Right renal cortex interstitium (tissue), 3 donors: ENCODE measurements at places on chromosomes 11 and 22. TPM values are rescaled to one million over a fixed set of nuclear protein-coding genes. Genes with fewer than 3 reads are reported as not detected.

OR8G1 gene
- polyA plus RNA-seq, result not detected

OR51E2 gene
- 0.52 TPM for polyA plus RNA-seq

DNA sequence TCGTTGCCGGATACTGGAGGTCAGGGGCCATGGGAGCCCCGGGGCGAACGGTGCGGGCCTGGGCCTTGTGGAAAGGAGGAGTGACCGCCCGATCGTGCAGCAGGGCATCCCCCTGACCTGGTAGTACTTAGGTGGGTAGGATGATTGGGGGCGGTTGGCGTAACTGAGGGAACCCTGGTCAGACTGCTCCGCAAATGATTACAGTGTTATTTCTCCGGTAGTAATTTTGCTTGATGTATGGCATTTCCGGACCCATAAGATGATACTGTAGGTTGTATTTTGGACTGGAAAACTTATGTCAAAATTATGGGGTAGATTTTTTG, 762 bp downstream of the MTMR3 start:
- no peak for DNase-seq

GRCh38 chr11:69791276-69792180, 16.4 kb upstream of the FGF4 start:
- no peak for DNase-seq

DNA sequence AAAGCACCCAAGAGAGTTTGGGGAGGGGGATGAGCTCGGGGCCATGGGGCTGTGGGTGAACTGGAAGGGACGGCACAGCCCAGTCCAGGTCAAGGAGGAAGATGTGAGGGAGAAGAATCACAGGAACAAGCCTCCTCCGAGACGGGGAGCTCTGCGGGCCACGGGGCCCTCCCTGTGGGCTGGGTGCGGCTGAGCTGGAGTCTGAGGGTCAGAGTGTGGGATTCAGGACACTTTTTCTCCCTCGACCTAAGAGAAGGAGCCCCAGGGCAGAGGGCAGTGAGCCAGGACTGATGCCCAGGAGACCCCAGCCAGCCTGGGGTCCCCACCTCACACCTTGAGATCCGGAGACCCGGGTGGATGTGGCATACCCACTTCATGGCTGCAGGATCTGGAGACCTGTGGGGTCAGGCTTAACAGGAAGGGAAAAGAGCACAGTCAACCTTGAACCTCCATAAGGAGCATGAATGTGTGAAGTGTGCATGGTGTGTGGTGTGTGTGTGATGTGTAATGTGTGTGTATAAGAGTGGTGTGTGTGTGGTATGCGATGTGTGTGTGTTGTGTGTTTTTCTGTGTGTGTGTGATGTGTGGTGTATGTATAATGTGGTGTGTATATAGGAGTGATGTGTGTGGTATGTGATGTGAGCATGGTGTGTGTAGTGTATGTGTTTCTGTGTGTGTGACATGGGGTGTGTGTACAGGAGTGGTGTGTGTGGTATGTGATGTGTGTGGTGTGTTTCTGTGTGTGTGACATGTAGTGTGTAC, 504.6 kb downstream of the BRD1 start:
- no peak for DNase-seq

CLDN5 gene
- polyA plus RNA-seq, result 24.5 TPM

MEN1 gene
- 33.6 TPM for polyA plus RNA-seq

- DNase-seq, result no peak
These were observed 41.1 kb downstream of the GRAMD4 start for GRCh38 chr22:46661221-46661851.

DNA sequence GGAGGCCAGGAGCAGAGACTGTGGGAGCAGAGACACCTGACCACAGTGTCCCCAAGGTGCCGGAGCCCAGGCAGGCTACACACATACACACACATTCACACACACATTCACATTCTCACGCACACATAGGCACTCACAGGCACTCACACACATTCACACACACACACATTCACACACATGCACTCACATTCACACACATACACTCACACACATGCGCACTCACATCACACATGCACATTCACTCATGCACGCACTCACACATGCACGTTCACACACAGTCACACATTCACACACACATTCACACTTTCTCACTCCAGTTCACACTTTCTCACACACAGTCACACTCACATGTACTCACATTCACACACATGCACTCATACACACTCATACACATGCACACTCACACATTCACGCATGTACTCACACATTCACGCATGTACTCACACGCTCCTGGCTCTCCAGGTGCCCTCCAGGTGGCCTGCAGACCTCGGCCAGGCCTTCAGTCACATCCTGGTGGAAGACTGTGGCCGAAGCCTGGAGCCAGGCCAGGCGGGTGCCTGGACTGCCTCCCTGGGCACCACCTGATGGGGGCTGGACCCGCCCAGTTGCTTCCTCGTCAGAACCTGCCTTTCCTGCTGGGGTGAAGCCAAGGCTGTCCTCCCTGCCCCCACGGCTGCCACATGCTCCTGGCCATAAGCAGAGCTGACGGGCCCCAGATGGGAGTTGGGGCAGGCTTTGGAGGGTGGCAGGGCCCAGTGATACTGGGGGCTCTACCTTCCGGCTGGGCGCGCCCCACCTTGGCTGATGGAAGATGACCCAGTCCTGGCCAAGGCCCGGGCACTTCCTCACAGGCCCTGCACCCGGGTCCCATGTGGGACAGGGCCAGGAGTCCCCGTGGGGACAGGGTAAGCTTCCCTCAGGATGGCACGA, 89.5 kb downstream of the WNT7B start:
- DNase-seq, result no peak

DNA sequence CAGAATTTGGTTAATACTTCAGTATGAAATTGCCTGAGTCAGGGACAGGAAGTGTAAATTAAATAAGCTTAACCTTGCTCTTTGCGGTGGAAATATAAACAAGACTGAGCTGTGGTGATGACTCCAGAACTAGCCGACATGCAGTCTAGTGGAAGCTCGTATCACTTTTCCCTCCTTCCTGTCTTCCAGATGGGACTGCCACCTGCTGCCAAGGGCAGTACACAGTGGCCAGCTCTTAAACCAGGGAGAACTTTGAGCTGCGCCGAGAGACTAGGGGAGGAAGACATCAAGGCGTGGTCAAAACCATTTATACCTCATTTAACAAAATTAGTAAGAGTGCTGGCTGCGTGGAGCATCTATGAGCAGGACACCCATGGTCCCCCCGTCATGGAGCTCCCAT, 31.3 kb upstream of the CTTN start:
- no peak for DNase-seq

DNA sequence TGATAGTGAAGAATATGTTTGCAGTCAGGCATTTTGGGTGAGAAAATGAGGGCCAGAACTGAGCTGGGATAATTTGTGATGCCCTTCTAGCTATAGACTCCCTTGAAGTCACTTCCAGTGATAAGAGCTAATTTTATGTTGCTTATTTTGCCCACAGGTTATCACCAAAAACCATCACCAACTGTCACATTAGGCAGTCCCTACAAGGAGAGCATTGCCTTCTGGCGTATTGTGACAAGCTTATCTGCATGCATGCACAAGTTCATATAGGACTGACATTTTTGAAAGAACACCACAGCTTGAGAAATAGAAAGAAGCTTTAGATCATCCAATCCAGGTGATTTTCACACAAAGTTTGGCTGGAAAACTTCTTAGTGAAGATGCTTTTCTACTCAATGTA, 735.3 kb upstream of the RAG2 start:
- DNase-seq, result no peak

DNA sequence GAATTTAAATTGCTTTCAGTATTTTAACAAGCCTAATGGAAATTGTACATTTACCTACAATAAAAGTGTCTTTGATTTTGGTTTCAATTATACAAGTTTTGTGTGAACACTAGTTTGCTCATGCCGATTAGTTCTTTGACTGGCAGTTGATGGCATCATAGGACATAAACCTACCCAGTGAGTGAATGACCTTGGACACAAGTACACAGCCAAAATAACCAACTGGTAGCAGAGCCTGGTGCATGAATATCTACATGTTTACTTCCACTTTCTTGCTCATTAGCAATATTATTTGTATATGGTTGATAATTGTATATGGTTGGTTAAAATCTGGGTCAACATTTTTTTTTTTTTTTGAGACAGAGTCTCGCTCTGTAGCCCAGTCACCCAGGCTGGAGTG, 37.8 kb downstream of the STIM1 start:
- DNase-seq, result no peak

DNA sequence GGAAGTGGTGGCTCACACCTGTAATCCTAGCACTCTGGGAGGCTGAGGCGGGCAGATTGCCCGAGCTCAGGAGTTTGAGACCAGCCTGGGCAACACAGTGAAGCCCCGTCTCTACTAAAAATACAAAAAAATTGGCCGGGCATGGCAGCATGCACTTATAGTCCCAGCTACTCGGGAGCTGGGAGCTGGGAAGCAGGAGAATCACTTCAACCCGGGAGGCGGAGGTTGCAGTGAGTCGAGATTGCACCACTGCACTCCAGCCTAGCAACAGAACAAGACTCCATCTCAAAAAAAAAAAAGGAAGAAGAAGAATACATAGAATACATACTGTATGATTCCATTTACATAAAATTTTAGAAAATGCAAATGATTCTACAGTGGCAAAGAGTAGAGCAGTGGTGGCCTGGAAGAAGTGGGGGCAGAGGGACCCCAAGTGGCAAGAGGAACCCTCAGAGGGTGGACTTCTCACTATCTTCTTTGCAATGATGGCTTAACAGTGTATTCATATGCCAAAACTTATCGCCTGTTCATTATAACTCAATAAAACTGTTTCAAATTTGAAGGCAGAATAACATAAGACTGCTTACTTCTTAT, 22.0 kb downstream of the PACSIN2 start:
- DNase-seq, result no peak

DEFB131B gene
- polyA plus RNA-seq, result 1.1 TPM

KIAA1671 gene
- 24.1 TPM for polyA plus RNA-seq

TSSK2 gene
- 0.14 TPM for polyA plus RNA-seq

- DNase-seq, result no peak
These were observed 13.7 kb downstream of the XNDC1N start for GRCh38 chr11:71914617-71915189.

DNA sequence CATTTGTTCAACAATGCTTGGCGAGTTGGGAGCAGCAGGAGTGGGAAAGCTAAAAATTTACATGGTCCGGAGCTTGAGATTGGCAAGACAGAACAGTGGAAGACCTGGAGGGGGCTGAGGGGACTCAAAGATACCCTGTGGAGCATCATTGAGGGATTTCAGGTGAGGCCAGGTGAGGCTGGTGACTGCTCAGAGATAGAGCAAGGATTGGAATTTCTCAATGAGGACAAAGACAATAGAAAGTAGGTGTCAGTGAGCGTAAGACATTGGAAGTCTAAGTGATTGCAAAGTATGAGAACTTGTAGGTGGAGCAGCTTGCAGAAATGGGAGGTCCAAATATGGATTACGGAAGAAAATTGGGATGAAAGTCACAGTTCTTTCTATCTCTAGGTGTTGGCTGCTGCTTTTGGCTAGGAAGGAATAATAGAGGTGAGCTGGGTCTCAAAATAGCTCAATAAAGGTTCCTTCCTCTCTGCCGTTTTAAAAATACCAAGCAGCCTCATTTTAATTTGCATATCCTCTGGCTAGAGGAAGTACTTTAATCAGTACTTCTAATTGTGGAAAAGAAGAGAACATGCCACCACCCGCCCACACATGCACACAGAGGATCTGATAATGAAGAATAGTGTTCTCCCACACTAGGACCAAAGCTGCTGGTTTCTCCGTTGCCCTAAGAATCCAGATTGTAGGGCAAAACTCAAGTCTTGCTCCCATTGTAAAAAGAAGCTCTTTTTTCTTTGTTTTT, 41.8 kb upstream of the SORL1-AS1 start:
- DNase-seq, result no peak

BCO2 gene
- polyA plus RNA-seq, result 2.5 TPM

GRCh38 chr22:48081281-48081680, 1318.8 kb downstream of the TBC1D22A start:
- DNase-seq, result no peak

- no peak for DNase-seq
These were observed 65.4 kb downstream of the ZC3H12C start for GRCh38 chr11:110158317-110159200.

- no peak for DNase-seq
These were observed 13.2 kb downstream of the ZNF70 start for GRCh38 chr22:23737696-23738095.

GRCh38 chr11:786235-787083, 3.4 kb downstream of the CEND1 start:
- DNase-seq, result no peak

APOL5 gene
- polyA plus RNA-seq, result not detected

DNA sequence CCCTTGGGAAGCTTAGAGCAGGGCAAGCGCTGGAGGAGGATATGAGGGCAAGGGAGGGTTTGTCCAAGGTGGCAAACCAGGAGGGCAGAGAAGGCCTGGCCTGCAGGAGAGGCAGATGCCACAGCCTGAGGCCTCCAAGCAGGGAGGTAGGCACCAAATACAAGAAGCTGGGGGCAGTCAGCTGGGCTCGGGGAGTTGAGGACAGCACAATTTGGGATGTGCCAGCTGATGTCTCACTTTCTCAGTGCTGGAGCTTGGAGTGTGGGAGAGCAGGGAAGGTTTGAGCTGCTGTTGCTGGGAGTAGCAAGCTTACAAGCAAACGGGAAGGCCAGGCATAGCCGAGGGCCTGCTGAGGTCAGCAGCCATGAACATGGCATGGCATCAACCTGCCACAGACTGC, 4.0 kb downstream of the ZDHHC24 start:
- DNase-seq, result no peak

- DNase-seq, result no peak
These were observed 2.9 kb upstream of the SGSM1 start for GRCh38 chr22:24803064-24803542.

DNA sequence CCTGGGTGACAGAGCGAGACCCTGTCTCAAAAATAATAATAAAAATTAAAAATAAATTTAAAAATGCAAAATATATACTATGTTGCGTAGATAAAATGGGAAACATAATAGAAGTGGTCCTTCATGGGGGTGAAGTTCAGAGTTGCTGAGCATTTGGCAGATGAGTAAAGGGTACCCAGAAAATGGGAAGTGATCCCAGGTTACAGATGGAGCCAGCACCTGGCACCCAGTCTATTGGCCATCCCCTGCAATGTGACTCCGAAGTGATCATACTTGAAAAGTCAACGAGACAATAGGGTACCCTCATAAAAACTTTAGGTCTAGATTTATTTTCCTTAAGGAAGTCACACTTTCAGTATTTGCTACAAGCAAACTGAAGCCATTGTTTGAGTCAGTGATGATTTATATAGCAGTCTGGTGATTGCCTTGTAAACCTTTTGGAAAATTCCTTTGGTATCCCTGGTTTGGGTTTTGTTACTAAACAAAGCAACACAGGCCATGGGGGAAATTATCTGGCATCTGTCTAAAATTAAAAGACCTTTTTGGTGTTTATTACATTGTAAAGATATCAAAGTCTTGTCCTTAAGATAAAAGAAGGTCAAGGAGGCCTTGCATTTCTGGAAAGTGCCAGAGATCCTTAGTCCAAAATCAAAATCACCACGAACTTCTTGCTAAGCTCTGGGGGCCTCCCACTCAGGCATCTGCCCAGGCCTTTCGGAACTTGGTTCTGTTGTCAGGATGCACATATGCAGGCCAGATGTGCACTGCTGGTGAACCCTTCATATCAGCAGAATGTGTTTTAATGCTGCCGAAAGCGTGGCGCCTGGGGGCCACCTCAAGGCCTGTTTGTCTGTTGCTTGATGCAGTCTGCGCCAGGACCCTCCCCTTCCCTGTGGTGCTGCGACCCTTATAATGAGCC, 4.3 kb downstream of the SMARCB1 start:
- no peak for DNase-seq
